Lower leg skin (tissue), 4 donors: ENCODE measurements at places on chromosomes 2 and 18. TPM values are rescaled to one million over a fixed set of nuclear protein-coding genes. Genes with fewer than 3 reads are reported as not detected.

The TNFAIP6 gene
- total RNA-seq: 1.9 TPM

The LYPD6 gene
- not detected for total RNA-seq

The RND3 gene
- total RNA-seq: 45.3 TPM

The KLHL30 gene
- 0.13 TPM for total RNA-seq

The POMC gene
- total RNA-seq: 3.4 TPM

The SIX3 gene
- not detected for total RNA-seq

The DLGAP1 gene
- 1.3 TPM for total RNA-seq

The IL1A gene
- total RNA-seq: 5.3 TPM

The ERFE gene
- not detected for total RNA-seq

The GALR1 gene
- not detected for total RNA-seq

The SP9 gene
- not detected for total RNA-seq

The C2orf72 gene
- total RNA-seq: 2.4 TPM

The C2orf76 gene
- total RNA-seq: 18.3 TPM

The MYO3B gene
- 0.76 TPM for total RNA-seq

The TRIM43 gene
- not detected for total RNA-seq

The SOWAHC gene
- total RNA-seq: 85.9 TPM

The KCNK3 gene
- total RNA-seq: 3.1 TPM

The CASP8 gene
- 26.4 TPM for total RNA-seq

The ATOH8 gene
- 38.9 TPM for total RNA-seq

The RPL37A gene
- 2,628 TPM for total RNA-seq
